ENCODE measurements at places on chromosomes 5 and 9.

DNA sequence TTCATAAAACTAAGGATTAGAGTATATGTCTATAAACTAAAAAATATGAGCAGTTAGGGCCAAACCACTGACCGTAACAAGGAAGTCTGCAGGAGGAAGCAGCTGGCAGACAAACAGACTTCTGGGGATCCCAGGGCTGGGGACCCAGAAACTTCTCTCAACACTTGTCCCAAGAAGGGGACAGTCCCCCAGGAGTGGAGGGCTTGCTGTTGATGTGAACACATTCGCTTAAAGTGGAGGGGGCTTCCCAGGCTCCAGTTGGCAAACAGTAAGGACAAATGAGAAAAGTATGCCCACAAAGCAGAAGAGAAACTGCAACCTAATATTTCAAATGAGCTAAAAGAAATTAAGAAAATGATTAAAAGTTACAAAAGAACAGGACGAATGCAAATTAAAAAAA is 83.7 kb downstream of the PDE8B start:
- no peak for DNase-seq

DNA sequence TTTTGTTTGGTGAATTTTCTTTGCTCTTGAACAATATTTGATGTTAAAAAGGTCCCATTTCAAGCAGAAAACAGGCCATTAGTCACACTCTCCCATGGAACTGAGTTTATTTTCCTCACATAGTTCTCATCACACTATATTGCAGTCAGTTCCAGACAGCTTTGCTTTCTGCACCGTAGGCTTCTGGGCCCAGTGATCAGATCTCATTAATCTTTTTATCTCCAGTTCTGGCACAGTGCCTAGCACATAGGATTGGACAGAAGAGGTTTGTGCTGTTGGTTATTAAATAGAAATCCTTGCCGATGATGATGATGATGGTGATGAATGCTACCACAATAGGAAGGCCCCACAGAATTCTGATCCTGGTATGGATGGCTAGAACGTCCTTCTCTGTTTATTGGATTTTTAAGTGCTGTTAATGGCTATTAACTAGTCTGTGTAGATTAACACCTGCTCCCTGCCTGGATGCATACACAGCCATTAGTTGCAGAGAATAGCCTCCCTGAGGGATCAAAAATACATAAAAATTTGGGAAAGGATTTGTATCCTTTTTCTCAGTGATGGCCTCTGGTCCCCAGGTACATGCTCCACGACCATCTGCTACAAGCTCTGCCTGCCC is 52.0 kb upstream of the NTRK2 start:
- no peak for DNase-seq

DNA sequence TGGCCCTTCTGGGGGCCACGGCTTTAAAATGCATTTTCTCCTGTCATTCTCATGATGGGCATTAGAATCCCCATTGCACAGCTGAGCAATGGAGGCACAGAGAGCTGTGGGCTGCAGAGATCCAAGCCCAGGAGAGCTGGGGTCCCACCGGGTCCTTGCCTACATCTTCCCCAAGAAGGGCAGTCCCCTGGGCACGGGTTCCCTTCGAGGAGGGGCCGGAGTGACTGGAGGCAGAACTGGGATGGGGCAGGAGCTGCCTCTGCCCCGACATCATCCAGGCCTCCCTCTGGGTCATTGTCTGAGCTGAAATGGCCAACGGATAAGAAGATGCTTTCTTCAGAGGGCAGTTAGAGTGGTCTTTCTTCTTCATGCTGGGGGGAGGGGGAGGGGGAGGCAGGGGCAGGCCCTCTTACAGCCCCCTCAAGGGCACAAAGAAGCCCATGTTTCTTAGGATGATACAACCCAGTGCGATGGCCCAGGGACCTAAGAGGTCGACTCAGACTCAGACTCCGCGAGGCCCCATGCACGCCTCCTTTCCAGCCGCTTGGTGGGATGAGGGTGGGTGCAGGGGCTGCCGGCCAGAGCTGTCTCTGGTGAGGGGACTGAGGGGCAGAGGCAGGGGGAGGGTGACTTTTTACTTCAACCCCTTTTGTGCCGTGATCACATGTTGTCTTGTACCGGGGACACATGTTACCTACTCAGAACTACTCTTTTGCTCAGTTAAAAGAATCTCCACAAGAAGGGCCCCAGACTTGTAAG is 112.4 kb upstream of the IRX2 start:
- no peak for DNase-seq

DNA sequence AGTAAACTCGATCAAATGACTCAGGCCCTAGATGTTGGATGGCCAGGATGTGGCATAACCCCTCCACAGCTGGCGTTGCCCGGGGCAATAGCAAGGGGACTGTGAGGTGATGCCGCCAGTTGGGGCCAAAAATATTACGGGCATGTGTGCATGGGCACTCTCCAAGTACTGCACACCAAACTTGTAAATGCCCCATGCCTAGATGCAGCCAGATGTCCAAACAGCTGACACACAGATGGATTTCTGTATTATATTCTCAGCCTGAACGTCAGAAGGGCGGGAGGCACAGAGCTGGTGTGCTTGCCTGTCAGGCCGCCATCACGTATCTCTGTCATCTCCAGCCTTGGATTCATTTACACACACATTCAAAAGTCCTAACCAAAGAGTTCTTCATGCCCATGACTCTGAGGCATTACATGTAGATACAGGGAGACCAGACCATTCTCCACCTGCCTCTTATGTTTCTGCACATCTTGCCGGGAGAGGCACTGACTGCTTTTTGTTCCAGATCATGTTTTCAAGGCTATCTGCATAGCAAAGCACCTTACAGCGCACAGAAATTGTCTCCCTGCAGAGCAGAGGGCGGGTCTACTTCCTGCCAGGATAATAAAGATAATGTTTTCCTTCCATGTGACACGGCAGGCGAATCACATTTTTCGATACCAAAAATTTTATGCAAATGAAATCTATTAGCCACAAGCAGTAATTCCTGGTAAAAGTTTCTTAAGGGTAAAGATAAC is 200.9 kb upstream of the ADAMTS16 start:
- DNase-seq, result no peak

GRCh38 chr9:4739587-4740387 is 1.2 kb downstream of the AK3 start:
- no peak for DNase-seq

DNA sequence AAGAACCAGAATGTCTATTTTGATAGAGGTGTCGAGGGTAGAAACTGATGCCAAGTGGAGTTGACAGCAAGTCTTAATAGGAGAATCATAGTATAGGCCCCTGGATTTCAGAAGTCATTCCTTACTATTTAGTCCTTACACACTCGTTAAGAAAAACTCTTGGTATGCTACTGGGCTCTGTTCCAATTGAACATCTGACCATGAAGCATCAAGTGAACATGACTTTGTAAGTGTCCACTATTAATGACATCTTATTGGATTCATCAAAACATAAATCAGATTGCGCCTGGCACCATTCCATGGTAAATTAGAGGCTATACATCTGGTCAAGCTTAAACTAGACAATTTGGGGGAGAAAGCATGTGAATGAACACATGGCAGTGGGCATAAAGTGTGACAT is 1056.5 kb upstream of the EDIL3 start:
- DNase-seq, result no peak

GRCh38 chr9:21555911-21556310 is 73.8 kb upstream of the IFNE start:
- DNase-seq, result no peak

DNA sequence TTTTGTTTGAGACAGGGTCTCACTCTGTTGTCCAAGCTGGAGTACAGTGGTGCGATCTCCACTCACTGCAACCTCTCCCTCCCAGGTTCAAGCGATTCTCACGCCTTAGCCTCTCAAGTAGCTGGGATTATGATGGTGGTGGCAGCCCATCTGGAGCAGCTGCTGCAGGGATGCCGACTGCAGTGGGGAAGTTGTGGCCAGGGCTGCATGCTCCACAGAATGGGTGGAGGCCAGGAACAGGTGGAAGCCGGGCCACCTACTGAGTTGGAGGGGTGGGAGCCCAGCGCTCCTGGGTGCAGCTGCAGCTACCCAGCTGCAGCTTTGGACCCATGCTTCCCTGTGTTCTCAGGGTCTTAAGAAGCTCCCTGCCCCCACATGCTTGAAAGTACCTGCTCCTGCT is 99.7 kb downstream of the SCAI start:
- no peak for DNase-seq

- no peak for DNase-seq
Observed at GRCh38 chr9:114261026-114261425, 61.9 kb upstream of the ORM1 start.

DNA sequence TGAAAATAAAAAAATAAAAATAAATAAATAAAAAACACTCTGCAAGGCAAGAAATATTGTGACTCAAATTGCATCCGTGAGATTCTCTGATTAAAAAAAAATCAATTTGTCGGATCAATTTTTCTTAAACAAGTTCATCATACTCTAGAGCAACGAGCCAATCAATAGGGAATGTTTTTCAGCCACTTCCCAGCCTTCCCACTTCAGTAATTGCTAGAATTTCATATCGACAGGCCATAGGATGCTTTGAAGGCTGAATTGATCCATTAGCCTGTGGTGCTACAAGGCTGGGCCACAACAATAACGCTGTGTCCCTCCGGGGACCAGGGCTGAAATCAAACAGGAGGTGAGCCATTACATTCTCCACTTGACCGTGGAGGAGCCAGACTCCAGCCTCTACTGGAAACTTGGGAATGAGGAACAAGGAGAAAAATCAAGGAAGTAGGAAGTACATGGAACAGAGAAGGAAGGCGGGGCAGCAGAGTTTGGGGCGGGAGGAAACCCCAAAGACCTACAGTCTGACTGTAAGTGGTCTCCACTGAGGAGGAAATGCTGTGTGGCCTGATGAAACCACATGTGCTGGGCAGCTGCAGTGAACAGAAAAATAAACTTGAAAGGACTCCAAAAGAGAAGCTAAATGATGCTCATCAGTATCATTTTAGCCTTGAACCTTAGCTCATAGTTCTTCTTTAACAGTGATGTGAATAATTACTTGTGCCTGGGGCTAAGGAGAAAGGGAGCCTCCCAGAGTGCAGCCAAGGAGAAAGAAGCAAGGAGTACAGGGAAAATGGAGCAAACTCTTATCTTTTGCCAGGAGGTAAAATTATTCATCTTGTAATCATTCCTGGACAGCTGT is 308.6 kb downstream of the TLE1 start:
- no peak for DNase-seq

DNA sequence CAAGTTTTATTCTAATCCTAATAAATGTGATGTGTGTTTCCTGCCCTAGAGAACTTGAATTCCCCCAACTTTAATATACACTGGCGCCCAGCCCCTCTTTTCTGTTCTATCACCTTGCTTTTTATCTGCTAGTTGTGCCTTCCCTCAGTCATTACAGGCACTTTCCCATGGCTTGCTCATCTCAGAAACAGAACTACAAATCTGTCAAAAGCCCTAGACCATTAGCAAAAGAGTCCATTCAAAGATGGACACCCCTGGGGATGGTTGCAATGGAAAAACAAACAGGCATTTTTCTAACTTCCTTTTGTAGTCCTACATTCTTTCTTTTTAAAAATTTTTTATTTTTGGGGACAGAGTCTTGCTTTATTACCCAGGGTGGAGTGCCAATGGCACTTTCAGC is 48.2 kb downstream of the FRMD3 start:
- no peak for DNase-seq

GRCh38 chr9:128078504-128079434 is 10.7 kb downstream of the SLC25A25 start:
- DNase-seq, result no peak

- no peak for DNase-seq
Observed at GRCh38 chr5:57736716-57737115, 254.1 kb upstream of the ACTBL2 start.

DNA sequence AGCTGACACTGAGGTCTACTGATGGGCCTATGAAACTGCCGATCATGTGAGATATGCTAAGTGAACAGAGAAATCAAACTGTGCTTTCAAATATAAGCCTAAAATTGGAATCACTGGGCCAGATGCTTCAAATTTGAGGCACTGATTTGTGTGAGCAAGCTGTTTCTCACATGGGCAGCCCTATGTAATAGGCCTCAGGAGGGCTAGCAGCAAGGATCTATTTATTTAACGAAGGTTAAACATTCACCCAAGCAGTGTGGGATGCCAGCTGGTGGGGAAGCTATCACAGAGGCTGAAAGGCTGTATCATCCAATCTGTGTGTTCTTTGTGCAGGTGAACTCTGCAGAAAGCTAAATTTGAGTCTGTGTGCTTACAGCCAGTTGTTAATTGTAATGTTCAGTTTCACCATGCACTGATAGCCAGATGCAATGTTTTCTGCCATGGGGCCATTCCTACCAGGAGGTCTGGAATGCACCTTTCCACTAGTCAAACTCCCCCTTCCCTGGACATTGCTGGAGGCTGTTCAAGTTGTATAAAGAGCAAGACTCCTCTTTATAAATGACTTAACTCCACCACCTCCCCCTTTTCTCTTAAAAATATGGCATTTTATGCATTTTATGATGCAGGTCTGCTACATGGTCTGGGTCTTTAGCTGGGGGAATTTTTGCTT is 228.9 kb downstream of the SH3GL2 start:
- peak; percentile 58 for DNase-seq

- no peak for DNase-seq
Observed at GRCh38 chr9:37507566-37508134, 21.9 kb downstream of the POLR1E start.

DNA sequence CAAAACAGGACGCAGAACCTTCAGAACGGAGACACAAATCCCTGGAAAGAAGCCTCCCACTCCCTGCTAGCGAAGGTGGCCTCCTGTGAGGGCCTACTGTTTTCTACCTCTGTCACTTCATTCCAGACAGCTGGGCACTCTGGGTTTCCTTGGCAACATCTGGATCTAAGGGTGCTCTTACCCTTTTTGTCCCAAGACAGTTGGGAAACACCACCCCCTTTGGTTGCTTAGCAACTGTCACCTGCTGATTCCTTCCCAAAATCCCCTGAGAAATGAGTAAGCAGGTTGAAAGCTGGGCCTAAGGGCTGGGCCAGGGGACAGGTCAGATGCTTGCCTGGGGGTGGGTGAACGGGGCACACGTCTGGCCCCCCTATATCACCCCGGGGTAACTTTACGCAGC is 29.4 kb downstream of the NANS start:
- DNase-seq, result peak; percentile 9

- no peak for DNase-seq
Observed at GRCh38 chr9:34644766-34645314, 1.6 kb upstream of the GALT start.

DNA sequence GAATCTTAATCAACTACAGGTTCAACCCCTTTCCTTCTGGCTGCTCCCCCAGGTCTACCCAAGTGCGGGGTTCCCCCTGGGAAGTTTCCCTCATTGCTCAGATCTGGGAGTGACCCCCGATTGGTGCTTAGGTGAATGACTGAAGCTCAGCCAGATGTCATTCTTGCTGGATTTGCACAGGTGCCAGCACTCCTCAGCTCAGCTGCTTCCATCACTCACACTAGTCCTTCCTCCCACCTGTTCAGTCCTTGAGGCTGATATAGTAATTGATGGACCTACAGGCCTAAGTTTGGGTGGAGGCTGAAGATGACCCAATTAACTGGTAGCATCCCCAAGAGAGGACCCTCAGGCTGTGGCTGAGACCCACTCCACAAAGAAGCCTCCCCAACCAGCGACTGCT is 32.9 kb downstream of the PRLR start:
- no peak for DNase-seq
